ENCODE measurements at places on chromosomes 3 and 15.

DNA sequence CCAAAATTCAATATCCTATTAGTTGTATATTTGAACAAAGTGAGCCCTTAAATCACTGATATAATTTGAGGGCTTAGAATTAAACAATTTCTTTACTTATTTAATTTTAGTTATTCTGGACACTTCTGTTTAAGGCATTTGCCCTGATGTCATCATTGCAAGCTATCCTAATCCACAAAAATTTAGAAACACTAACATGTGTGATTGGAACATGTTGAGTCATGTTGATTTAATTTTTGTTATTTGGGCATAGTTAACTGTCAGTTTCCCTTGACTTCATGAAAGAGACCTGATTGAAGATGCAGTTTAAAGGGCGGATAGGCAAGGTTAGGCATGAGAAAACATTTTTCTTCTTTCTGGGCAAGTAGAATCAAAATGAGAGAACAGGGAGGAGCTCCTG lies 682.6 kb downstream of the ROBO1 start:
- DNase-seq: no peak

GRCh38 chr3:70982700-70983140 lies 600.8 kb downstream of the FOXP1 start:
- no peak for DNase-seq

GRCh38 chr15:63327648-63328421 lies 50.4 kb downstream of the APH1B start:
- no peak for DNase-seq

DNA sequence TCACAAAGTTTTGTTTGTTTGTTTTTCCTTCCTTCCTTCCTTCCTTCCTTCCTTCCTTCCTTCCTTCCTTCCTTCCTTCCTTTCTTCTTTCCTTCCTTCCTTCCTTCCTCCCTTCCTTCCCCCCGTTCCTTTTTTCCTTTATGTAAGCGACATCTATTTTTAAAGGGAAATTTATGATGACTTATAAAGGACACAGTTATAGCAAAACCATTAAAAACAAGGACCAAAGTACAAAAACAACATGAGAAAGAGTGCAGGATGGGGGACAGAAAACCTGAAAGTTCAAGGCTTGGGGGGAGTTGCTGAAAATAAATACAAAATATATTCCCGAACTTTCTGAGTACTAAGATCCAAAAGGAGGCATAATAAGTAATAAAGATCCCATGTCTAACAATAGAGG lies 1.8 kb downstream of the ADGRG7 start:
- DNase-seq: no peak

GRCh38 chr15:81327516-81327915 lies 3.6 kb upstream of the STARD5 start:
- peak; percentile 90 for DNase-seq

GRCh38 chr3:152175528-152175889 lies 93.2 kb upstream of the MBNL1 start:
- DNase-seq: no peak

DNA sequence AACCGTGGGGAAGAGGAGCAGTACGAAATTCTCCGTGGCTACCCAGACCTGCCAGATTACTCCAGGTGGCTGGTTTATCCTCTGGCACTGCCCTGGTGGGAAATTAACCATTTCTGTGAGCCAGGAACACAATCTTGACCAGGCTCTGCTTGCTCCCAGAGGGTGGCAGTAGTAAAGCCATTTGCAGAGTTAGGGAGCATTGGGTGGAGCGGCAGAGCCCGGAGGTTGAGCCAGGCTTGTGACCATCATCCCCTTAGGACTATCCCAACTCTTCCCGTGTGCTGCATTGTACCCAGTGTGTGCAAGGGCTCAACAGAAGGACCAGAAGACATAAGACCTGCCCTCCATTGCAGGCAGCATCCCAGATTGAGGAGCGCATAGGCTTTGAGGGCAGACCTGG lies 5.3 kb downstream of the KNG1 start:
- DNase-seq: no peak

GRCh38 chr3:95172164-95172943 lies 1109.5 kb downstream of the NSUN3 start:
- DNase-seq: no peak

DNA sequence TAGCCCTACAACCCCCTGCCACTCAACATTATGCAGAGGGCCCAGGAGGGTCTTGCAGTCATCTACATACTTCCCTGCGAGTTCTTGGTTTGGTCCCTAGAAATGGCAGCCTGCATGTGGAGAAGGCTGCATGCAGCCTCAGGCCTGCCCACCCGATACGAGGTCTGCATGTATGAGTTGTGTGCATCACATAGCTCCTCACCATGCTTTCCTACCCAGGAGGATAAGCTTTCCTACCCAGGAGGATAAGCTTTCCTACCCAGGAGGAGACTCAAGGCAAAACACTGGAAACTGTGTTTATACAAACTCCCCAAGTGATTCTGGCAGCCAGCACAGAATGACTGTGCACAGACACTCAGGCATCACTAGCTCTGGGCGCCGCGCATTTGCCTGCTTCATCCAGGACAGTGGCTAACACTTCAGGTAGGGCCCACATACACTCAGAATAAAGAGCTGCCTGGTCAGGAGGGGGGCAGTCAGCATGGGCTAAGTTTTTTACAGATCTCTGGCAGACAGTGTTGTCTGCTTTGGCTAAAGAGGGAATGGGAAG lies 187.7 kb downstream of the THSD4 start:
- DNase-seq: no peak

- no peak for DNase-seq
Measured at GRCh38 chr3:108623504-108623903, 34.0 kb downstream of the DZIP3 start.

- DNase-seq: peak; percentile 72
Measured at GRCh38 chr15:94324117-94324826, 92.9 kb downstream of the MCTP2 start.

GRCh38 chr3:71489315-71489761 lies 94.2 kb downstream of the FOXP1 start:
- DNase-seq: no peak

- DNase-seq: no peak
Measured at GRCh38 chr3:173988909-173989308, 591.4 kb downstream of the NLGN1 start.

DNA sequence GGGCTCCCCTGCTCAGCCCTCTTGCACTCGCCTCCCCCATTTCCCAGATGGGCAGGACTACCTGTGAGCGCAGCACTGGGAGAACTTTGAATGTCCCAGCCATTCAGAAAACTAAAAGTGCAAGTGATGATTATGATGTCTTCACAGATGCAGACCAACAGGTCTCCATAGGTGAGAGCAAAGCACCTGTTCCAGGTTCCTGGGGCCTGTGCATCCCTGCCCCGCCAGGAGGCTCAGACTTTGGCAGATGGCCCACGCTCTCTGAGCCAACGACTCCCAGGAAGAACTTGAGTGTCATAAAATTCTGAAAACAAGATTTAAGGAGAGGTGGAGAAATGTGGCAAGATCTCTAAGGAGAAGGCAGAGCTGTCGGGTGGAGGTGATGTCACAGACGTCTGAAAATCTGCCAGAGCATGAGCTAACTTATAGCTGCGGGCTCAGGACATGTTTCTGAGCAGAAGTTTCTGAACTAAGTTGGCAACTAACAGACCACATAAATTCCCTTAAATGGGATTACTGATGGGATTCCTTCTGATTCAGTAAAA lies 110.8 kb upstream of the IGF1R start:
- no peak for DNase-seq

DNA sequence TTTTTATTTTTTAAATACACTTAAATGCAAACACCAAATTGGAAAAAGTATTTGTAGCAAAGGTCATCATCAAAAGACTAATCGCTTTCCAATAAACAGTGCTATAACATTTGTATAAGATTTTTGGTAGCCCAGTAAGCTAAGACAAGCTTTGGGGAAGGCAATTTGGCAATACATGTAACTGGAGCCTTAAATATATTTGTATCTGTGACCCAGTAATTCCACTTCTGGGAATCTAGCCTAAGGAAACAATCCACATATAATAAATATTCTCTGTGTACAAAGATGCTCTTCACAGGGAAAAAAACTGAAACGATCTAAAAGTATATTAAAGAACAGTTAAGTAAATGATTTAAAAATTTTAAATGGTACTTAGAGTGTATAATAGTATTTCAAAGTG lies 65.5 kb upstream of the TJP1 start:
- no peak for DNase-seq

DNA sequence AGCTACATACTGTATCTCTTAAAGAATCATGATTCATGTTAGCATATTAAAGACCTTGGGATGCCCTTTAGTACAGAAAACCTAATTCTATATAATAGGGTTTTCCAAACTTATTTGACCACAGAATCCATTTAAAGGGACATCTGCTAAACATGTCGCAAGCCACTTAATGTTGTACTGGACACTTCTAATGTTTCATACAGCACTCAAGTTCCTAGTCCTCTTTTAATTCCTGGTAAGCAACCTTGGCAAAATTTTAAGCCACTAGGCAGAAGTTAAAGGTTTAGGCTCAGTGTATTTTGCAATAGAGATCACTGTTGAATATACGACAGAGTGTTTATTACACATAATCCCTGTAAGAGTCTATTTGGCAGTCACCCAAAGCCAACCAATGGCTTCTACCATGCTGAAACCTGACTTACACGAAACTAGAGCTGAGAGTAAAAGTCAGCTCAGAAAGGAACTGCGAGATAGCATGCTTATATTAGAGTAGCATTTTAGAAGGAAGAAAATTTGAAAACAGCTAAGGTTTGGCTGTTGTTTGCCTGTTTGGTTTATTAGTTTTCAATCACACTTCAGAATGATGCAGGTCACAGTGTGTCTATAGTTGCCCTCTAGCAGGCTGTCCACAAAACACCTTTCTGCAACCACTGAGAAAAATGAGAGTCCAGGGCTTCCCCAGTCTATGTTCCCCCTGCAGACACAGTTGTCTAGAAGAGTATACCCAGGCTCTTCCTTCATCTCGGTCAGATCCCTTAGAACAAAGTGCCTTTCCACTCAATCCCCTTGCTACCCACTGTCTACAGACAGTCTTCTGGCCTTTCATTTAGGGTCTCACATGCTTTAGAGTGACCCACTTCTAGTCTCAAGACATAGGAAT lies 104.4 kb downstream of the FMN1 start:
- peak; percentile 64 for DNase-seq

GRCh38 chr3:7211740-7212139 lies 350.8 kb downstream of the GRM7 start:
- DNase-seq: no peak

- no peak for DNase-seq
Measured at GRCh38 chr15:67039384-67040075, 25.9 kb upstream of the SMAD3 start.

DNA sequence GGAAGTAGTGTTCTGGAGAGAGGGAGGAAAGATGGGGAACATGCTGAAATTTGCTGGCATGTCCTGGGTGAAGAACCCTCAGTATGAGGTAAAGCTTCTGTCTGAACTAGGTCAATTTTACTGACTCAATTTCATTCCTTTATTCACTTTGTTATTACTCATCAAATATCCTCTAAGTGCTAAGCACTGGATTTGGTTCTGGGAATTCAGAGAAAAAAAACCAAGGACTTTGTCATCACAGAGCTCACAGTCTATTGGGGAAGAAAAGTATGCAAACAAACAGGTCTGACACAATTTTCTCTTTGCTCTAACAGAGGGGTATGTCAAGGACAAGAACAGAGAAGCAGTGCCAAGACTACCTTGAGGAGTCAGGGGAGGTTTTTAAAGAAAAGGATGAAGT lies 68.0 kb downstream of the TFG start:
- DNase-seq: no peak

GRCh38 chr3:150761831-150762661 lies 923 bp downstream of the SIAH2 start:
- peak; percentile 69 for DNase-seq

- DNase-seq: peak; percentile 31
Measured at GRCh38 chr3:134627831-134628230, 23.0 kb downstream of the KY start.

DNA sequence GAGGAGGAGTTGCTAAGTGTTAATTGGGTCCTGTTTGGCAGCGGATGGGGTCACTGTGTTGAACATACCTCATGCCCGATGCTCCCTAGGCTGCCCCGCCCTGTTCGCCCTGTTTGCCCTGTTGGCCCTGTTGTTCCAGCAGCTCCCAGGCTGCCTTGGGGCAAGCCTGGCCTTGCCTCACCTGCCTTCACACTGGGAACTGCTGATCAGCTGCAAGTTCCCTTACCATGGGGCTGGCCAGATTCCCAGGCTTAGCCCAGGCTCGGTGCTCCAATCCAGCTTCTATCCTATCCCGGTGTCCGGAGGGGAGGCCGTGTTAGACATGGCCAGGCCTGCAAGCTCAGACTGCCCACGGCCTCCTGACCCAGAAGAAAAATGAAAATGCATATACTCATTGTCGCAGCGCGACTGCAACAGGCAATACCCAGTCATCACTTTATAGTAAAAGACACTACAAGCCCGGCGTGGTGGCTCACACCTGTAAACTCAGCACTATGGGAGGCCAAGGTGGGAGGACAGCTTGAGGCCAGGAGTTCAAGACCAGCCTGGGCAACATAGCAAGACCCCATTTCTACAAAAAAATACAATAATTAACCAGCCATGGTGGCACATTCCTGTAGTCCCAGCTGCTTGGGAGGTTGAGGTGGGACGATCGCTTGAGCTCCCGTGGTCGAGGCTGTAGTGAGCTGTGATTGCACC lies 42.9 kb upstream of the ZNF710 start:
- DNase-seq: no peak

DNA sequence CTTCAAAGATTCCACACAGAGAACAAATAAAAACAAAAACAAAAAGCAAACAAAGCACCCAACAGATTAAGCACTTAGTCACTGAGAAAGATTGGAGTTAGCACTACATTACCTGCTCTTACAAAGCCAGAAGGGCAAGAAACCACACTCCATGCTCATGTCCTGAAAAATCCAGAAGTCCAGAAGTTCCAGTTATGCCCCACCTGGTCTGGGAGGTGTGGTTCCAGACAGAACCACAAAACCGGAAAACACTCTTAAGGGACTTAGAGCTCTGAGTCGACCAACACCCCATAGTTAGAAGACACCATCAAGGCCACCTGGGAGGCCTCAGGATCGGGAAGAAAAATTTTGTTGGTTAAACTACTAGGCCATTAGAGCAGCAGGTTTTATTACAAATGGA lies 88.9 kb downstream of the TNIK start:
- no peak for DNase-seq

GRCh38 chr3:105323274-105323599 lies 43.5 kb upstream of the ALCAM start:
- no peak for DNase-seq
